B cell (primary cell): ENCODE measurements at places on chromosomes 3 and 15.

DNA sequence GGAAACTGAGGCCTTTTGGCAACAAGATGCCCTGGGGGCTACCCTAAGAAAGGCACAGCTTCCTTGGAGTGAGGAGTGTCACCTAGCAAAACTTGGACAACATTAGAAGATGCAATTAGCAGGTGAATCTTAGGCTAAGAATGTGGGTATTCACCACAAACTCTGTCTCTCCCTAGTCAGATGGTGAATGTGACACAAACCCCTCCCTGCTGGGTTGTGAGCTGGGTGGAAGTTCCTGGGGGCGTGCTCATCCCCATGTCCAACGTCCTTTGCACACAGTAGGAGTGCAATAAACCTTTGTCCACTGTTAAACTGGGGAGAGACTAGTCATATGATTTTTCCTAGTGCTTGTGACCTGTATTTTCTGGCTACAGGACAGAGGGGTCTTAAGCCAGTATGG lies 67.1 kb upstream of the SH3GL3 start:
- no peaks in the 10 kb centered on the region for H3K4me1 ChIP-seq
- peaks cover 37% of the 10 kb centered on the region for H3K27me3 ChIP-seq
- H3K36me3 ChIP-seq, result no peaks in the 10 kb centered on the region
- no peak for DNase-seq
- H3K27ac ChIP-seq, result no peak overlapping the region

GRCh38 chr15:60651734-60652141 lies 172.8 kb upstream of the ICE2 start:
- no peak for DNase-seq
- no peak overlapping the region for H3K4me3 ChIP-seq
- peaks cover 6% of the 10 kb centered on the region for H3K4me1 ChIP-seq
- no peaks in the 10 kb centered on the region for H3K36me3 ChIP-seq

DNA sequence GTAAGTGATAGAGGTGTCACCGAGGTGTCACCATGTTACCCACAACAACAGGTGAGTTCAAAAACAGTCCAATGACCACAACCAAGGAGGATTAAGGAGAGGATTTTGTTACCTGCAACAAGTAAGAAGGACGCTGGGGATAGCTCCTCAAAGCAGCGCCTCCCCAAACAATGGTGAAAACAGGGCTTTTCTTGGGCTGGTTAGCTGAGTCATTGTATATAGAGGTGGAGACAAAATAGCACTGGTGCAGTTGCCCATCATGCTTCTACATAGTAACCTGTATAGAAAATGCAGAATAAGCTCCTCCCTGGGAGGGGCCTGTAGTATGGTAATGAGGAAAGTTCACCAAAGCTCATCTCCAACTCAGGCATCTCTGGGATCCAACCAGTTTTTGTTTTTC lies 116.9 kb upstream of the EIF1B start:
- H3K27me3 ChIP-seq, result no peaks in the 10 kb centered on the region
- H3K27ac ChIP-seq, result no peak overlapping the region
- H3K36me3 ChIP-seq, result no peaks in the 10 kb centered on the region
- no peaks in the 10 kb centered on the region for H3K4me1 ChIP-seq
- no peak overlapping the region for H3K4me3 ChIP-seq

DNA sequence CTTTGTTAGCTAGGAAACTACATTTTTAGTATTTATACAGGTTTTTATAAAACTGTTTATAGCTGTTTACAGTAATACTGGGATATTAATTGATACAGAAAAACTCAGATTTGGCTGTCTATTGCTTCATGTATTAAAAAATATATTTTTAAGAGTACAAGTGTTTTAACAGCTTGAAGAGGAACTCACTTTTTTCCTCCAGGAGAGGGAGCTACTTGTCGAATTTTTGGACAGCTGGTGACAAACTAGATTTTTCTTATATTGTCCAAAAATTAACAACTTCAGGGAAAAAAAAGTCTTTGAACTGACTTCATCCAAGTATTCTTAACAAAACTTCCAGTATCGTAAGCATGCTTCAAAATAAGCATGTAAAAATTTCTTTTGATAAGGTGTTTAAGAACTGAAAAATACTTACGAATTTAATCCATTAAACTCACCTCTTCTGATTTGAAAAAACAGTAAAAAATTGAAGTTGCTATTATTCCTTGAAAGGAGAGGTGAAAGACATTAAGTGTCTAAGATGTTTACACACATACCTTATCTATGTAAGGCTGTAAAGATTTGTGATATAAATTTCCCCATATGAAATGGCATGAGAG lies 4.0 kb downstream of the DIPK2A start:
- peaks cover 20% of the 10 kb centered on the region for H3K4me1 ChIP-seq
- H3K27me3 ChIP-seq, result no peaks in the 10 kb centered on the region
- H3K4me3 ChIP-seq, result no peak overlapping the region

- DNase-seq, result no peak
- H3K27me3 ChIP-seq, result no peaks in the 10 kb centered on the region
- H3K4me1 ChIP-seq, result peaks cover 5% of the 10 kb centered on the region
- H3K4me3 ChIP-seq, result no peak overlapping the region
- no peak overlapping the region for H3K27ac ChIP-seq
- no peaks in the 10 kb centered on the region for H3K36me3 ChIP-seq
Measured at GRCh38 chr15:75168374-75168773, 33.3 kb upstream of the C15orf39 start.

- DNase-seq, result no peak
- H3K4me1 ChIP-seq, result no peaks in the 10 kb centered on the region
- H3K27me3 ChIP-seq, result no peaks in the 10 kb centered on the region
- H3K36me3 ChIP-seq, result no peaks in the 10 kb centered on the region
Measured at GRCh38 chr3:189576486-189576885, 54.7 kb upstream of the TP63 start.

DNA sequence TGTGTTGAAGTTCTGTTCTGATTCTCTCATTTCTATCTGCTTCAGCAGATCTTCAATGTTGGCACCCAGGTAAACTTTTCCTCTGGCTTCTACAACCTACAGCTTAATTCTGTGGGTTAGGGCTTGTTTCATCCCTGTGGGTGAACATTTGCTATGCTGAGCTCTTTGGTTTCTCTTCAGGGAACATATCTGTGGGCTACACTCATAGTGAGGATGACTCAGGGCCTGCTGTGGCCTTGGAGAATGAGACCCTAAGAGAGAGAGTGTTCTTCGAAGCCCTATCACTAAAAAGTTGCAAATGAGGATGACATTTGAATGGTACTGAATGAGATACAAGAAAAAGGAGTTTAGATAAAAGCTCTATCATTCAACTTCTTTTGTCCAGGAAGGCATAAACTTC lies 346.2 kb upstream of the CBLB start:
- H3K36me3 ChIP-seq, result no peaks in the 10 kb centered on the region
- no peaks in the 10 kb centered on the region for H3K27me3 ChIP-seq
- no peak for DNase-seq
- peaks cover 8% of the 10 kb centered on the region for H3K4me1 ChIP-seq

DNA sequence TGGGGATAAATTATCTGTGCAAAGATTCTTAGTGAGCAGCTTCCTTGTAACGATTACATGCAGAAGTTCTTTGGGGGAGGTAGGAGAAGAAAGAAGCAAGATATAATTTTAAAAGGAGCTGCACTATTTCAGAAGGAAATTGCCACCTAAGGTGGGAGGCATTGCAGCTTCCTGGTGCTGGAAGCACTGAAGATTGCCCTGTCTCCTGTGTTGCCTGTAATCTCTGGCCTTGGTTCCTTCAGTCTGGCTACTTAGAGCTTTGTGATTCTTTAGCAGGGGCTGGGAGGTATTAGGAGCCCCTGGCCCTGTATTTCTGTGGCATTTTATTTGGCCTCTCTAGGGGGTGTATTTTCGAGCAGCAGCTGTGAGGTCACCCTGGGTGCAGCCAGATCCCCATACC lies 35.5 kb downstream of the CACNA2D3 start:
- H3K4me3 ChIP-seq, result no peak overlapping the region
- H3K27me3 ChIP-seq, result no peaks in the 10 kb centered on the region
- H3K4me1 ChIP-seq, result no peaks in the 10 kb centered on the region

- DNase-seq, result no peak
- no peak overlapping the region for H3K4me3 ChIP-seq
- H3K27me3 ChIP-seq, result no peaks in the 10 kb centered on the region
- peaks cover 15% of the 10 kb centered on the region for H3K4me1 ChIP-seq
- no peak overlapping the region for H3K27ac ChIP-seq
- peaks cover 15% of the 10 kb centered on the region for H3K36me3 ChIP-seq
Measured at GRCh38 chr15:64500695-64501395, 40.5 kb downstream of the ZNF609 start.

DNA sequence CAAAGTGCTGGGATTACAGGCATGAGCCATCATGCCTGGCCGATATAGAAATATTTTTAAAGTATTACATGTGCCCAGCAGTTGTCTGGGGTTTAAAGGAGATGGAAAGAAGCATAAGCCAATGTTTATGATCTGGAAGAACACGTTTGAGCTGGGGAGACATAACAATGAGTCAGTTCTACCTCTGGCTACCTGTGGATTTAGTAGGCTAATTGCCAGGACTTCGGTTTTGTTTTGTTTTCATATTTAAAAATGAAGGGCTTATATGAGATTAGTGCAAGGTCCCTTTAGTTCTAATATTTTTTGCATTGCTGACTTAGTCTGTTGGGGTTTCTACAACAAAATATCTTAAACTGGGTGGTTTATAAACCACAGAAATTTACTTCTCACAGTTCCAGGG lies 22.9 kb upstream of the TNFSF10 start:
- H3K4me1 ChIP-seq, result peaks cover 18% of the 10 kb centered on the region
- DNase-seq, result no peak
- H3K4me3 ChIP-seq, result no peak overlapping the region
- no peaks in the 10 kb centered on the region for H3K27me3 ChIP-seq
- peak overlapping the region; percentile 29 for H3K27ac ChIP-seq
- H3K36me3 ChIP-seq, result no peaks in the 10 kb centered on the region
